Activated naive CD4-positive, alpha-beta T cell treated with anti-CD3 and anti-CD28 coated beads, Interleukin-2, amount 50 U/mL, for 72 hours (primary cell): ENCODE measurements at places on chromosomes 3 and 15. TPM values are rescaled to one million over a fixed set of nuclear protein-coding genes. Genes with fewer than 3 reads are reported as not detected.

Gene PLD1
- total RNA-seq, result 0.89 TPM

Gene C2CD4B
- total RNA-seq, result not detected

Gene LSAMP
- total RNA-seq, result not detected

Gene FBXW12
- total RNA-seq, result not detected

Gene MORC1
- not detected for total RNA-seq

Gene GPR149
- not detected for total RNA-seq

Gene CACNA1D
- total RNA-seq, result 0.10 TPM

Gene TRIM42
- not detected for total RNA-seq

Gene FGD5
- total RNA-seq, result not detected

Gene FAM174B
- 5.3 TPM for total RNA-seq

Gene METTL6
- 17.6 TPM for total RNA-seq

Gene TMEM45A
- total RNA-seq, result 0.36 TPM

Gene ACP3
- not detected for total RNA-seq

Gene IQCH
- 0.75 TPM for total RNA-seq

Gene TRIM71
- total RNA-seq, result 0.08 TPM

Gene FSTL1
- total RNA-seq, result 3.0 TPM

Gene ATR
- total RNA-seq, result 33.1 TPM
